ENCODE measurements at places on chromosomes 5 and 9. TPM values are rescaled to one million over a fixed set of nuclear protein-coding genes. Genes with fewer than 3 reads are reported as not detected.

WNK2 gene
- 13.3 TPM for total RNA-seq

KLF4 gene
- total RNA-seq: 2.5 TPM

STPG3 gene
- not detected for total RNA-seq

NR5A1 gene
- 0.30 TPM for total RNA-seq

LCN2 gene
- not detected for total RNA-seq

RANBP17 gene
- total RNA-seq: 11.6 TPM

UBTD2 gene
- total RNA-seq: 29.2 TPM

SUSD3 gene
- total RNA-seq: 25.1 TPM

DDX4 gene
- not detected for total RNA-seq

SPINK1 gene
- total RNA-seq: 1.4 TPM

SMIM33 gene
- total RNA-seq: not detected

VLDLR gene
- total RNA-seq: 13.5 TPM

FAM78A gene
- 3.4 TPM for total RNA-seq

FAM153A gene
- not detected for total RNA-seq

PPP2R2B gene
- 75.5 TPM for total RNA-seq

FAM120AOS gene
- total RNA-seq: 37.7 TPM

SPATA31E1 gene
- total RNA-seq: 0.07 TPM

FKBP15 gene
- total RNA-seq: 15.2 TPM

INSL6 gene
- total RNA-seq: not detected

ADAMTS2 gene
- 1.7 TPM for total RNA-seq

F12 gene
- total RNA-seq: 3.2 TPM

RICTOR gene
- total RNA-seq: 11.2 TPM

DAB2IP gene
- 24.1 TPM for total RNA-seq

DBH gene
- not detected for total RNA-seq

CMBL gene
- 5.3 TPM for total RNA-seq

BRD9 gene
- total RNA-seq: 39.3 TPM

TESK1 gene
- total RNA-seq: 6.0 TPM

TRIP13 gene
- total RNA-seq: 60.3 TPM

C5 gene
- 1.0 TPM for total RNA-seq

HRH2 gene
- total RNA-seq: 5.5 TPM

RUFY1 gene
- 25.5 TPM for total RNA-seq

SLC36A3 gene
- total RNA-seq: not detected

C7 gene
- 0.87 TPM for total RNA-seq

SLC6A7 gene
- total RNA-seq: not detected

SEMA6A gene
- 207 TPM for total RNA-seq

TRAPPC13 gene
- total RNA-seq: 28.7 TPM

SOWAHA gene
- 0.21 TPM for total RNA-seq

All from H7 (cell line).